Inflammatory macrophage (primary cell): ENCODE measurements at places on chromosomes 13 and 19.
A peak's percentile ranks its signal among the peaks of the same experiment; 100 is the strongest.

DNA sequence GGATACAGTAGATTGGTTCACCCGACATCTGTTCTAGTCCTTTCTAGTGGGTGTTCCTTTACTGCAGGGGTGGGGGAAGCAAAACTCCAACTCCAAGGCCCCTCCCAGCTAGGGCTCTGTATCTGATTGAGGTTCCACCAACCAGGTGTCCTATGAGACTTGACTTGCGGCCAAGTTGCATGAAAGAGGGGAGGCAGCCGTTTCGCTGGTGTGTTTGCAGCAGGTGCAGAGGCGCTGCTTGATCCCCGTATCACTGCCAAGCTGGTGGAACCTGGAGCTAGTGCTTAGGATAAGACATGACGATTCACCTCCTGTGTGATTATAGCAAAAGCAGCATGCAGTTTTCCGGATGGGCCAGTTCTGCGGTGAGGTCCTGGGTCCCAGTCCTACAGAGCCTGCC, 338.2 kb downstream of the UQCRFS1 start:
- DNase-seq = no peak

DNA sequence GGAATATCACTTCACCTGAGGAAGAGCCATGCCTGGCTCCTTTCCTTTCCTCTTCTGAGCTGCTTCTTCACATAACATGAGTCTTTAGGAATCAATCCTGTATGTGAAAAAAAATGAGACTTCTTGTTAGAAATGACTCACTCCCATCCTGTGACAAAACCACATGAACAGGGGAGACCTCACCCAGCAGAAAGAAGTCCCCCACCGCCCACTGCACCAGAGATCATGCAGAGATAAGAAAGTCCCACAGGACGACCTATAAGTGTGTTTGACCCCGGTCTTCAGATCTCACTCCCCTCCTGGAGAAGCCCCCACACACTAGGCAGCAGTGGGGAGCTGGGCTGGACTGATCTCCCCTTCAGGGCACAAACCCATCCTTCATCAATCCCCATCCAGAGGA, 7.8 kb downstream of the ZNF600 start:
- no peak for DNase-seq

DNA sequence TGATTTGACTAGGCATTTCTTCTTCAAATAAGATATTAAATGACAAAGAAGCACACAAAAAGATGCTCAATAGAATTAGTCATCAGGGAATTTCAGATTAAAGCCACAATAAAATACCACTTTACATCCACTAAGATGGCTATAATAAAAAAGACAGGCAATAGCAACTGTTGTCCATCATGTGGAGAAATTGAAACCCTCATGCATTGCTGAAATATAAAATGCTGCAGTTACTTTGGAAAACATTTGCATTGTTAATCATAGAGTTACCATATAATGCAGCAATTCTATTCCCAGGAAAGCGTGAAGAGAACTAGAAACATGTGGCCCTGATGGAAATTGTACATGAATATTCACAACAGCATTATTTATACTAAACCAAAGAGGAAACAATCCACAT, 605.5 kb upstream of the SLITRK1 start:
- DNase-seq = no peak

DNA sequence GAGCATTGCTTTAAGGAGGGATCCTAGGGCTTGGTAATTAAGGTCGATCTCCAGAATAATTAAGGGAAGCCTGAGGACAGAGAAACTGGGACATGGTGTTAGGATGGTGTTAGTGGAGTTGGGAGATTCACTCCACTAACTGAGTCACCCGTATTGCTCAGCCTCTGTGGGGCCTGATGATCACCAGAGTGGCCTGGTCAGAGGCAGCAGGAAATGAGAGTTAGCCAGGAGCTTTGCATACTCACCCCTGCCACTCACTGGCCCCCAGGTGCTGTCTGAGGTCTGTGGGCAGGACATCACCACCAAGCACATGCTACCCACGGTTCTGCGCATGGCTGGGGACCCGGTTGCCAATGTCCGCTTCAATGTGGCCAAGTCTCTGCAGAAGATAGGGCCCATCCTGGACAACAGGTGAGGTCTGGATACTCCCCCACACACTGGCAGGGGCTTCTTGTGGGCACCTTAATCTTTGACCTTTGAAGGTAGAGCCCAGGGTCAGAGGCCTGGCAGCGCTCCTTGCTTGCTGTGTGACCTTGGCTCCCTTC, 32.1 kb downstream of the PPP2R1A start:
- no peak for DNase-seq

DNA sequence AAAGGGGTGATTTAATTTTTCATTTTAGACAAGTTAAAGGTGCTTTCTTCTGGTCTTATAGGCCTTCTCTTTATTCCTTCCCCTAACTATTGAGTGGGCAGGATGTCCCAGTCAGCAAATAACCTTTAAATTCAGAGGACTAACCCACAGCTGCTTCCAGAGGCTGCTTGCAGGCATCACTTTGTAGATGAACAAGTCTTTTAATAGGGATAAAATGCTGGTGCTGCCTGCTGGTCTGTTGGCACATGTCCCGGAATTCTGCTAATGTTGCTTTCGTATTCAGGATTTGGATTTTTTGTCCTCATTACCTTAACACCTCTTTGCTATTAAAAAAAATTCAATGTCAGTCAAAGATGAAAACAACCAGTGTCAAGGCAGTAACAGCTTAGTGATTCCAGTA, 132.7 kb upstream of the KL start:
- no peak for DNase-seq

- DNase-seq = no peak
These were observed 1.0 kb upstream of the ETHE1 start for GRCh38 chr19:43527860-43528622.

DNA sequence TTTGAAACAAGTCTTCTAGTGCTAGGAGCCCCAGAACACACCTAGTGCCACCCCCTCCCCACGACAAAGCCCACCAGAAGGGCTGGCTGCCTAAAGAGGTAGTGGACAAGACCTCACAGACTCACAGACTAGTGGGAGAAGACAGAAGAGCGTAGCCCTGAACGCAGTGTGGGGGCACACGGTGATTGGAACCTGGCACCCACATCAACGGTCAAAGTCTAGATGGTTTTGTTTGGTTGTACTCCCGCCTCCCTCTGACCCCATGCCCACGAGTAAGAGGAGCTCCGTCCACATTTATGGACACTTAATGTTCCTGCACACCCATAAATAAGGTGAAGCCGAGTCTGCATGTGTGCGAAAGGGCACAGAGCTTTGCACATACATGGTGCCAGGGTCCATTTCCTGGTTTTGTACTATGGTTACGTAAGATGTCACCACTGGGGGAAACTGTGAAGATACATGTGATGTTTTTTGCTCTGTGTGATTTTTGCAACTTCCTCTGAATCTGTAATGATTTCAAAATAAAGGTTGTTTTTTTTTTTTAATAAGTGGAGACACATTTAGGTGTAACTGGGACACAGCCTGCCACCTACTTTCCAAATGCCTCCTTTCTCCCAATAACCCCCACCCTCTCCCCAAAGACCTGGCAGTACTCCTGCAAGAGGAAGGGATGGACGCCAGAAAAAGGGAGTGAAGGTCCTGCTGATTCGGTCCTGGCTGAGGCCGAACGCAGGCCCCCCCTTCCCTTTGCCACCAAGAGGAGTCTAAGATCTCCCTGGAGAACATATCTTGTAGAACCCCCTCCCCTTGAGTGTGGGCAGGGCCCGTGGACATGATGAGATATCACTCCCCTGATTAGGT, 72.8 kb downstream of the GNG7 start:
- DNase-seq = peak; percentile 96

- DNase-seq = no peak
These were observed 55.2 kb downstream of the ERCC5 start for GRCh38 chr13:102901056-102901455.

DNA sequence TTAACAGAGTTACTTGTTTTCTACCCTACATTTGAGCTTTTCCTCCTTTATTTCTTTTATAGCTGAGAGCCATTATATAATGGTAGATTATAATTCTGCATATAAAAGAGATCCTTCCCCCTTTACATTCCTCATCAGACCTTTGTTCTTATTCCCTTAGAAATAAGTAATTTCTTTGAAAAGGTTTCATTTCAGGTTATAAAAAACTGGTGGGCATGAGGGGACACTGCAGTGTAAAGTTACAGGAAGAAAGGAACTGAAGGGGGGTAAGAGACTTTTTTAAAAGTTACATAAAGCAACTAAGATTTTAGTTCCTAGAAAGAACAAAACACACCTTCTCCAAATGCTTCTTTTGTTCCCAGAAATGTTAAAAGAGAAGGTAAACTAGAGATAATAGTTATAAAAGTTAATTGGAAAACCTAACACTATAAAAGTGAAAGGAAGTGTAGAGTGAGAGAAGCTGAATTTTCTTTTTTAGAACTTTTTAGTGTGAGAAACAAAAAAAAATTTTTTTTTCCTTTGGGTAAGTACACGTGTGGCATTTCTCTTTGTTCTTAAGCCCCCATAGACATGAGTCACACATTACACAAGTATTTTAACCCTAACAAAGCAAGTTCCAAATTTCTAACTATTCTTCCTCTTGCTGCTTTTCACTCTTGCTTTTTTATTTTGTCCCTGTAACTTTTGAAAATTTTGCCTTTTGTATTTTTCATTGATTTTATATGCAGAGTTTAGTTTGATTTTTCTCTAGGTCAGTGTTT, 106.4 kb upstream of the MLNR start:
- no peak for DNase-seq

DNA sequence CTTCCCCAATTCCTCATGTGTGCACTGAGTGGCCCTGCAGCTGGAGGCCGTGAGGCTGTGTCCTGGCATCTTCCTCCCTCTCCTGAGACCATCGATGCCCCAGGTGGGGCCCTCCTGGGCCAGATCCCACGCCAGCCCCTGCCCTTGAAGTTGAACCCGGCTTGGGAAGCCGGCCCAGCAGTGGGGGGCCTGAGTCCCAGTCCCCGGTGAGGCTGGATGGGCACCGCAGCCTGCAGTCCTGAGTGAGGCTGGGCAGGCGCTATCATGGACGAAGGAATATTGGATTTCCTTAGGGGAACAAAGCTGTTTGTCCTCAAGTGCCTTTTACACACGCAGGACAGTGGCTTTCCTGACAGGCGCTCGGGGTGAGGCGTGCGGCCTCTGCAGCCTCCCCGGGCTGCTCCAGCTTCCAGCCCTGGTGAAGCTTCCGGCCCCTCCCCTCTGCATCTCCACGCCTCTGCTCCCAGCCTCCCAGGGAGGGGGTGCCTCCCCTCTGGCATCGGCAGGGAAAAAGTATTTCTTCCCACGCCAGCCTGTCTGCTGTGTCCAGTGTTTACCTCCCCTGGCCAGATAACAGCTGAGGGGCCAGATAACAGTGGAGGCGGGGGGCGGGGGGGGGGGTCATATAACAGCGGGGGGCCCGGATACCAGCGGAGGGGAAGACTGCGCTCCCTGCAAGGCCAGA, 159.5 kb downstream of the KDM4B start:
- DNase-seq = no peak

- DNase-seq = peak; percentile 68
These were observed at the start of gene RGS9BP for GRCh38 chr19:32675720-32676185. RGS9BP (plus strand) TSS chr19:32675848; CDS start chr19:32676264, 416 bp downstream.

DNA sequence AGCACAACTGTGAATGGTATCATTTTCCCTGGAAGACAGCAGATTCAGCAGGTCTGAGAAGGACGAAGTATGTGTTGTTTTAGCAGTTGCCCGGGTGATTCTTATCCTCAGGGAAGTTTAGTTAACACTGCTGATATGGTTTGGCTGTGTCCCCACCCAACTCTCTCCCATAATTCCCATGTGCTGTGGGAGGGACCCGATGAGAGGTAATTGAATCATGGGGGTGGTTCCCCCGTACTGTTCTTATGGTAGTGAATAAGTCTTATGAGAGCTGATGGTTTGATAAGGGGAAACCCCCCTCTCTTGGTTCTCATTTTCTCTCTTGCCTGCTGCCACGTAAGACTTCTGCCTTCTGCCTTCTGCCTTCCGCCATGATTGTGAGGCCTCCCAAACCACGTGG, 81.0 kb upstream of the UBAC2 start:
- no peak for DNase-seq

DNA sequence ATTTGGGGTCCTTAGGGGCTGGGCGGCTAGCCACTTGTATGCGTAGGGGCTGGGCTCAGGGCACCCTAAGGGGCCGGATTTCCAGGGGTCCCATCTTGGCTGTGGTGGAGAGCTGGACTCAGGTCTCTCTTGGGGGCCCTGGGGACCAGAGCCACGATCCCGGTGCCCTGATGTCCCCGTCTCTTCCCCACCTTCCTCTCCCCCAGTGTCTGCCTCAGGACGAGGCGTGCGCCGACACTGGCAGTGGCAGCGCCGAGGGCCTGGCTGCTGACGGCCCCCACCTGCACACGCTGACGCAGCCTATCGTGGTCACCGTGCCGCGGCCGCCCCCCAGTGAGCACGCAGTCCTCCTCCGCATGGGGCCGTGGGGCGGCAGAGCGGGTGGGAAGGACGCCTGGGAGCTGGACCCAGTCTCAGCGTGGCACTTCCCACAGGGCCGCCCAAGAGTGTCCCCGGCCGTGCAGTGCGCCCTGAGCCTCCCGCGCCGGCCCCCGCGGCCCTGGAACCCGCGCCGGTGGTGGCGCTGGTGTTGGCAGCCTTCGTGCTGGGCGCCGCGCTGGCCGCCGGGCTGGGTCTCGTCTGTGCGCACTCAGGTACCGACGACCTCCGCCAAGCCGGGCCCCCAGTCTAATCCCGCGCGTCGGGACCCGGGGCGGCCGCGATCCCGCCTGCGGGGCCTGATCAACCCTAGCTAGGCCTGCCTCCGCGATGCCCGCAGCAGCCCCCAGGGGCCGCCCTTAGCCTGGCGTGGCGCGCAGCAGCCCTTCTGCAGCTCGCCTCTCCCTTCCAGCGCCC, 2.7 kb upstream of the SNAPC2 start:
- peak; percentile 59 for DNase-seq

GRCh38 chr13:79779761-79780160, 298.8 kb downstream of the NDFIP2 start:
- peak; percentile 85 for DNase-seq

GRCh38 chr13:94416454-94417080, 62.9 kb downstream of the DCT start:
- no peak for DNase-seq

DNA sequence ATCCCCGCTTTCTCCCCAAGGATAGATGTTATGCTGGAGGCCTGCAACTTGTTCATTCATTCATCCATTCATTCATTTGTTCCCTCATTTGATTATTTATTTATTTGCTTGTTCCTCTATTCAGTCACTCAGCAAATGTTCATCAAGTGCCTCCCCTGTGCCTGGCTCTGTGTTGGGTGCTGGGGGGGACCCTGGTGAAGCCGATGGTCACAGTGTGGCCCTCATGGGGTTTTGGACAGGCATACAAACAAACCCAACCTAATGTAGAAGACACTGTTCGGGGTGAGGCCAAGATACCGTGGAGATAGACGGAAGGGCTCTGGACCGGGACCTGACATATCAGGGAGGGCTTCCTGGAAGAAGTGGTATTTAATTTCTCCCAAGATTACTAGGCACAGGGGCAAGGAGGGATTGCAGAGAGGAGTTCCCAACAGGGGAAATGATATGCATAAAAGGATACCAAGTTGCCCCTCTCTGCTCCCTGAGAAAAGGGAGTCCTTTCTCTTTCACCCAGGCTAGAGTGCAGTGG, 58.1 kb downstream of the ZNF536 start:
- DNase-seq = no peak

DNA sequence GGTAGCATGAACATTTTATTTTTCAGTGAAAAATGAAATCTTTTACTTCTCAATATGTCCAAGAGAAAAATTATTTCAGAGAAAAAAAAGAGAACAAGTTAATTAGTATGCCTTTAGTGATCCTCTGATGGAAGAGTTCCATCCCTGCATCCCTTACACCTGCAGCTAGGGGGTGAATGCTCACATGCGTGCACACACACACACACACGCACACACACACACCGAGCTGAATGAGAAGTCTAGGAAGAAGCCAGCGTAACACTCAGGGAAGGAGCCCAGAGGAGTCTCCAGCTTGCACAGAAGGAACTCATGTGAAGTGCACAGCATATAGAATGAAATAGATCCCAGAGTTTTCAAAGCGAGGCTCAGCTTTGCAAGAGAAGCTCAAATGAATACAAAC, 510.5 kb downstream of the IRS2 start:
- no peak for DNase-seq

- DNase-seq = peak; percentile 36
These were observed 67.6 kb upstream of the TDRD3 start for GRCh38 chr13:60329221-60329923.
